ENCODE measurements at places on chromosomes 6 and 20. TPM values are rescaled to one million over a fixed set of nuclear protein-coding genes. Genes with fewer than 3 reads are reported as not detected.
A peak's percentile ranks its signal among the peaks of the same experiment; 100 is the strongest.

DNA sequence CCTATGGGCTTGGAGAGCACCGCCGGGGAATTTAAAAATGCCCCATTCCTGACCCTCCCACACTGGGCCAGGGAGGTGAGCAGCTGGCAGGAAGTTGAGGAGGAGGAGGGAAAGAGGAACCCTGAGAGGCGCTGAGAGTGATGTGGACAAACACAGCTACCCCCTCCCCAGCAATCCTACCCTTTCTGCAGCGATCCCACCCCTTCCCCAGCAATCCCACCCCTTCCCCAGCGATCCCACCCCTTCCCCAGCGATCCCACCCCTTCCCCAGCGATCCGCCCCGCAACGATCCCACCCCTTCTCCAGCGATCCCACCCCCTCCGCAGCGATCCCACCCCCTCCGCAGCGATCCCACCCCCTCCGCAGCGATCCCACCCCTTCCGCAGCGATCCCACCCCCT, 111.6 kb downstream of the SYCP2 start:
- DNase-seq = no peak

GRCh38 chr6:107443608-107444267, 15.6 kb downstream of the PDSS2 start:
- no peak for DNase-seq

ZSCAN31 gene
- 28.5 TPM for total RNA-seq

GRCh38 chr6:6614983-6615349, 26.4 kb downstream of the LY86 start:
- no peak for DNase-seq

DNA sequence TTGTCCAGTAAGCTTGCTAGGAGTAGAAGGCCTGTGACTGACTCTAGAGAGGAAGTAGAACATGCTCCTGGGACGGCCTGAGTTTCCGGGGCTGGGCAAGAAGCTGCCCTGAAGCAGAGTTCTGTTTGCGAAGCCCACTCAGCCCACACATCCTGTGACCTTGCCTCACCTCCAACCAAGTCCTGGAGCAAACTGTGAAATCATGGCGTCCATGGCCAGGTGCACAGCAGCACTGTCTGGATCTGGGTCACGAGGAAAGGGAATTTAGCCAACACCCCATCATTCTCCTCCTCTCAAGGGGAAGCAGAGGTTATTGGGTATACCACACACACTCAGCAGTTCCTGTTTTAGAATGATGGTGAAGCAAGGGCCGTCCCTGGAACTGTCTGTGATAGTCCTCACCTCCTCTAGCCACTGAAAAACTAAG, 87.5 kb downstream of the CRYBG1 start:
- DNase-seq = peak; percentile 75

DNA sequence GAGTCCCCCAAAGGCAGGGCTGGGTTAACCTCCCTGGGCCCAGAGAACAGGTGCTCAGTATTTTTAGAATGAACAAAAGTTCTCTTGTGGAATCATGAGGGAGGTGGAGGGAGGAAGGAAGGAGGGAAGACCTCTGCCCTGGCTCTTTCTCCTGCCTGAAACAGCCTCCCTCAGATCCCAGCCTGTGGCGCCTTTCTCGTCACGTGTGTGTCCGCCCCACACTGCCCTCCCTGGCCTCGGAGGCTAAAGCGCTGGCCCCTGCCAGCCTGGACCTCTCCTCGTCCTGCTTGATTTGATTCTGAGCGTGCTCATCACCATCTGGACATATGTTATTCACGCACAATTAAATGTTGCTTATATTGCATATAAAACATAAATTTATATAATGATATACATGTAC, 40.9 kb downstream of the PHACTR3 start:
- DNase-seq = no peak

DNA sequence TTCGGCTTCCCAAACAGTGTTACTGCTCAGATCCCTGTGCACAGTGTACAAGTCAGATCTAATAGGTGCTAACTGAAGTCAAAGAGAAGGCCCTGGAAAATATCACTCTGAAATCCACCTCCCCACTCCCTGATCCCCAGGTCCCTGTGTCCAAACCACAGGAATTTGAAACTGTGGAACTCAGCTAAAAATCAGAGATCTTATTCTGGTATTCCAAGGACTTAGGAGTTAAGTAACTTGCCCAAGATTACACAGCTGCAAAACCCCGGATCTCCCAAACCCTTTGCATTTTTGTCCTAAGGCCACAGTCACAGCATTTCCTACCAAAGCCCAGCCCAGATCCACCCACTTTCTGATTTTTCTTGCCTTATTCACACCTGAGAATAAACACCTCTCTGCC, 32.3 kb upstream of the SLC23A2 start:
- DNase-seq = no peak

RRAGD gene
- total RNA-seq = 44.0 TPM

DNA sequence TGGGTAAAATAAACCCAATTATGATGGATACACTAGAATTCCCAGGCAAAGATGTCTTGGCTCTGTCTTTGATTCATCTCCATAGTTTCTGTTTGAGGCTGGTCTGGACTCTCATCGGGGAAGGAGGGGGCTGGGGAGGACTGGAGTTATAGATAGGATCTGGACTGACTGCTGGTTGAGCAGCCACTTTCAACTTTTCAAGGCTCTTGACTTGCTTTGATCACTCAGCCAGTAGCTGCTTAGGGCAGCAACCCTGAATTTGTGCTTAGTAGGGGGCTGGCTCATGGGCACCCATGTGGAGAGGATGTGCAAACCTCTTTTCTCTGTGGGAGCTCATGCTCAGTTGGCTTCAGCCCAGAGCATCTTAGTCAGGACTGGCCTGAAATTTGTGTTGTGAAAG, 114.0 kb upstream of the NEDD9 start:
- DNase-seq = no peak

ELOVL4 gene
- 0.17 TPM for total RNA-seq

CNPY3 gene
- 63.7 TPM for total RNA-seq

DNA sequence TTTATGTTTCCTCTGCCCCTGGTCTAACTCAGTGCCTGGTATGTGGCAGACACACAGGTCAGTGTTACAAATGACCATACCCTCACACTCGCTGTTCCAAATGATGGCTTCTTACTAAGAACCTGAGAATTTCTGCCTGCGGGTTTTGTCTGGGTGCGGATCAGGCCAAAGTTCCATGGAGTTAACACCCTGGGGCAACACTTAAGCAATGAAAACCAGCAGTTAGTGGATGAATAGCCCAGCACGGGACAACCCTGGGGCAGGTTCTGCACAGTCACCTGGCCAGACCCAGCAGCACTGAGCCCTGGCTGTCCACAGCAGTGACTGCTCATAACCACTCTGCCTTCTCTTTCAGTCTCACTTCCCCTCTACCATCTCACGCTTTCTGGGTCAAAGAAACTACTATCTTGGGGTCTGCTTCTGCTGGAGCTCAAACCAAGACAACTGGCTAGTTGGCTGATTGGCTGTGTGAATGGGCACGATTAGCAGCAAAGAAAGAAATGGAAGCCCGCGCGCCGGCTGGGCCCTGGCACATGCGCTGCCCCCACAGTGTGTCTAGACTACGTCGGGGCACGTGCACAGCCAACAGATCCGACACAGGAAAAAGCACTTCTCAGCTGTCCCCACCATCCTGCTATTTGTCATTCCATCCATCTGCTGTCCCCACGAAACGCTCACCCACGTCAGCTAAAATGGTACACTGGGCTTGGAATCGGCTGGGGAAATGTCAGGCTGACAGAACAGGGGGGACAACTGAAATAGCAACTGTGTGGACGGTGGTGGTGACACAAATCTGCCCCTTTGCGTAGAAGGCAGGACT, 36.6 kb downstream of the MGME1 start:
- DNase-seq = no peak

- DNase-seq = no peak
Observed at GRCh38 chr6:76326871-76327270, 254.4 kb upstream of the IMPG1 start.

GRCh38 chr6:27238010-27238983, 9.2 kb upstream of the PRSS16 start:
- no peak for DNase-seq

DNA sequence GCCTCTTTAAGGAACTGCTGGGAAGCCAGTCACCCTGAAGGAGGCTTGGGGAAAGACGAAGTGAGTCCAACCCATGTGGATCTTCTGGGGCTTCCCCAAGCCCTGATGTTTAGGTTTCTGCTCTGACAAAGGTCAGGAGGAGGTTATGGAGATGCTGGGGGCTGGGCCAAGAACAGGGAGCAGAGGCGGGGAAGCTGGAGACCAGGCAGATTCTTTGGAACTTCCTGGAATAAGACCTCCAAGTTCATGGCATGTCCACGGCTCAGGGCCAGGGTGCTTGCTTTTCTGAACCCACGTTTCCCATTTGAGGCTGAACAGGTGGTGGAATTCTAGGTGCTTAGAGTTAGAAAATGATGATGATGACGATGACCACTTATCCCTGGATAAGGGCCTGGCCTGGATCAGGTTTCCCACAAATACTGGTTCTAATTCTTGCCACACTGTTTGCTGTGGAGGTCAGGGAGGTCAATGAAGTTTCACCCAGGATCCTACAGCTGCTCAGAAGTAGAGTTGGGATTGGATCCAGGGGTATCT, 30.0 kb upstream of the TGM2 start:
- DNase-seq = no peak

DNA sequence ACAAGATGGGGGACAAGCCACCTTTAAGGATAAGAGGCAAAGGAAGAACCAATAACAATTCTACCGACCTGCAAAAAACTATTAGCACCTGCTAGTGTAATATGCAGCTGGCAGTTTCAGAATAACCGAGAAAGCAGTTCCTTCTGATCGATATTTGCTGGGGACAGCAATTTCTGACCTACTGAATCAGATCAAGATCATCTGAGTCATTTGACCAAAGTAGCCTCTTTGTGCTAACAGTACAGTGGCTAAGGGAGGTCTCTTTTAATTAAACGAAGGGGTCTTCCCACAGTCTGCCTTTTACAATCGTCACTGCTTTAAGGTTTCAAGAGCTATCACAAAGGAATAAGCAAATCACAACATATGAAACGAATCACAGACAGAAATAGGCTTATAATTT, 318.9 kb downstream of the BTBD9 start:
- no peak for DNase-seq

CYP39A1 gene
- total RNA-seq = 7.8 TPM

COL9A3 gene
- 1.1 TPM for total RNA-seq

GRCh38 chr6:95581073-95581472, 3.7 kb downstream of the MANEA start:
- DNase-seq = no peak

GRCh38 chr6:14763616-14764015, 482.3 kb upstream of the JARID2 start:
- DNase-seq = no peak

GRCh38 chr6:132354517-132355167, 46.6 kb downstream of the MOXD1 start:
- no peak for DNase-seq

GRCh38 chr20:37938181-37938750, 35.3 kb downstream of the VSTM2L start:
- DNase-seq = peak; percentile 40

DNA sequence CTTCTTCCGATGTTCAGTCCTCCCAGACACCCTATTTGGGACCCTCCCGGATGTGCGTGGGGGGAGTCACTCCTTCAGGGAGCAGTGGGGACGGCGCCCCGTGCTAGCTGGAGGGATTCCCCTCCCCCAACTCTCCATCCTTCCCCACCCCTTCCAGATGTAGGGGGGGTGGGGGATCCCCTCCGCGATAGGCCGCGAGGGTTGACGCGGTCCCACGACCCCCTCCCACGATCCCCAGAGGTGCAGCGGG, 548 bp downstream of the GNL1 start:
- no peak for DNase-seq

DNA sequence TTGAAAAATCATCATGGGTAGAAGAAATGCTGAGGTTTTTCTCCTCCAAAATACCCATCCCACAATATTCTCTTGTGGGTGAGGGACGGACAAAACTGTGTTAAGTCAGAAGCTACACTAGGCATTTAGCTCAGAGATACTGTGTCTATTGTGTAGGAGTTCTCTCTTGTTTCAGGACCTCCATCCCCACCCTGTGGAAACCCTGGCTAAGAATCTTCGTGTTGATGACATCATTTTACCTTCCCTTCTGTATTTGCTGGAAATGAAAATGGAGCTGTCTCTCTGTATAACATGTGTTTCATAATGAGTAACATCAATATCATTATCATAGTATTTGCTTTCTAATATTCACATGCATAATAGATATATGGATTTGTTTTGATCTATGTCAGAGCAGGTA, 1193.0 kb upstream of the CITED2 start:
- DNase-seq = no peak

JAG1 gene
- total RNA-seq = 51.6 TPM
